ENCODE measurements at places on chromosomes 5 and 9.

GRCh38 chr5:146565764-146566367 is 49.9 kb upstream of the GPR151 start:
- DNase-seq: peak; percentile 22

- DNase-seq: peak; percentile 31
Observed at GRCh38 chr9:119289740-119290433, 79.3 kb downstream of the BRINP1 start.

GRCh38 chr5:171848911-171849520 is 63.4 kb downstream of the SMIM23 start:
- no peak for DNase-seq

- DNase-seq: peak; percentile 65
Observed at GRCh38 chr9:34430843-34431437, 27.4 kb downstream of the FAM219A start.

DNA sequence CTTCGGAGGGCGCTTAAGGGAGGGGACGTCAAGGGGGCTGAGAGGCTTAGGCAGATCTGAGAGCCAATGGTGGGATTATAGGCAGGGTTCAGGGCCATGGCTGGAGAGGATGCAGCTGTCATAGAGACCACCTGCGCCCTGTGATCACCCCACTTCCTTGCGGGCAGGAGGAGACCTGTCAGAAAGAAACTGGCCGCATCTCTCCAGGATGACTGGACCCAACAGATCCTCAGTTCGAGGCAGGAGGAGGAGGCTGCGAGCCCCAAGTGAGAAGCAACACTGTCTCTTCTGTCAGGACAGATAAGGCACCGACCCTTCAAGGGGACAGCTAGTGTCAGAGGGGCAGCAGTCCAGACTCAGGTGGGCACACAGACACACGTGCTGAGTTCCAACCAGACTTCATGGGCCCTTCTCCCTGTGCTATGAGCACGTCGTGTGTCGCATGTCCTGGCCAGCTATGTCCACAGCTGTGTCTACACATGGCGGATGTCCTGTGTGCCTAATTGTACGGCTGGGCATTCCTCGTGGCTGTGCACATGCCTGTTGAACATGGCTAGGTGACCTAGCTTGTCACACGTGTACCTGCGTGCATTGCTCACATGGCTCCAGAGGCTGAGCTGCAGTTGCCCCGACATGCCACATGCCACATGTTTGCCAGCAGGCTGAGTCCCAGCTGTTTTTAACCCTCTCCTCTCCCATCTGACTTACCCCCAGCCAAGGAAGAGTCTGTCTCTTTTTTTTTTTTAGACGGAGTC is 583 bp upstream of the AQP3 start:
- DNase-seq: no peak

GRCh38 chr9:112548836-112549595 is 62.4 kb downstream of the KIAA1958 start:
- no peak for DNase-seq

- DNase-seq: no peak
Observed at GRCh38 chr5:8079056-8079455, 210.1 kb downstream of the MTRR start.

- DNase-seq: no peak
Observed at GRCh38 chr5:146338774-146339714, at the start of gene POU4F3. POU4F3 (plus strand) TSS chr5:146338839; CDS start chr5:146339113, 274 bp downstream.

DNA sequence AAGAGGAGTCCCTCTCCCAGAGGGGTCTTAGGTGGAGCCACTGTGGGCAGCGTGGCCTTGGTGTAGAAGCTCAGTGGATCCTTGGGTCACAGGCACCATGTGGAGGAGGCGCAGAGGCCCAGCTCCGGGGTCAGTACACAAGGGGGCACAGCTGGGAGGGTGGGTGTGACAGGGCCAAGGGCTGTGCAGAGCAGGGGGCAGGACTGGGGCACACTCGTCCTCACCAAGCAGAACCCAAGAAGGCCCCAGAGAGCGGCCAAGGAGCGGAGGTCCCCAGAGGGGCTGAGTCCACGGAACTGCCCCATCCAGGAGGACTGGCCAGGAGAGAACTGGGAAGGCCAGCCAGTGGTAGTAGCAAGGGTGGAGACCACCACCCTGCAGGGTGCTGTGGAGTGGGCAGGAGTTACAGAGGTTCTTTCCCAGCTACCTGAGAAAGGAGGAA is 2.5 kb upstream of the LPCAT1 start:
- no peak for DNase-seq

GRCh38 chr5:107359033-107359915 is 311.5 kb downstream of the EFNA5 start:
- DNase-seq: no peak

DNA sequence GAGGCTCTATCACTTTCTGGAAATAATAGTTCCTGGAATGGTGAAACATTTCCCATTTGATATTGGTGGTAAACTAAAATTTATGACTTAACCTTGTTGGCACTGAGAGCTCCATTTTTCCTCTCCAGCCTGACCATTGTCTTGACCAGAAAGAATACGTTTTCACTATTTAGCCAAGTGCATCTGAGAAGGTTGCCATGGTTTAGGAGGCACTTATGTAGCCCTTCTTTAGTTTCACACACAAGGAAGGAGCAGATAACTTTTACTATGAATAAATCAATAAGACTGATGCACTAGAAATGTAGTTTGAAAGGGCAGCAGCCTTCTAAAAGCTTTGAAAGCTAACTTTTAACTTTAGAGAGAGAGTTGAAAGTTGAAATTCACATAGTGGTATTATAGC is 1045.5 kb upstream of the CDH6 start:
- no peak for DNase-seq

GRCh38 chr5:155295111-155295510 is 281.6 kb downstream of the KIF4B start:
- no peak for DNase-seq

- no peak for DNase-seq
Observed at GRCh38 chr5:54988817-54989216, 3.4 kb upstream of the ESM1 start.

GRCh38 chr5:15858326-15858725 is 321.3 kb downstream of the MARCHF11 start:
- no peak for DNase-seq

DNA sequence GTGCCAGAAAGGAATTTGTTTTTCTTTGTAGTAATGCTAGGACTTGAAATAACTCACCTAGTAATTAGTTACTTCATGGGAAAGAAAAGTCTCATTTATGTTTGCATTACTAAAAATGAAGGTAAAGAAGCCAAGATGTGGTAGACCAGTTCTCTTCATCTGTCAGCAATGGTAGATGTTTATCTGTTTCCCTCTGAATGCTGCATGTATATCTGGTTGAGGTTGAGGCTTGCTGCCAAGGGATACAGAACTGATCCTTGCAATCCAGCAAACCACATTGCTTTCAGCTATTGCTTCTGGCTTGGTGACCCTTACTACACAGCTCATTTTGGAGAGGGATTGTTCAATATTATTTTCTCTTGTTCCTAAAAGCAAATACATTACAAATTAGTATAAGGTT is 73.6 kb downstream of the ZNF474 start:
- no peak for DNase-seq

GRCh38 chr5:151685749-151686673 is 704 bp downstream of the SPARC start:
- no peak for DNase-seq

DNA sequence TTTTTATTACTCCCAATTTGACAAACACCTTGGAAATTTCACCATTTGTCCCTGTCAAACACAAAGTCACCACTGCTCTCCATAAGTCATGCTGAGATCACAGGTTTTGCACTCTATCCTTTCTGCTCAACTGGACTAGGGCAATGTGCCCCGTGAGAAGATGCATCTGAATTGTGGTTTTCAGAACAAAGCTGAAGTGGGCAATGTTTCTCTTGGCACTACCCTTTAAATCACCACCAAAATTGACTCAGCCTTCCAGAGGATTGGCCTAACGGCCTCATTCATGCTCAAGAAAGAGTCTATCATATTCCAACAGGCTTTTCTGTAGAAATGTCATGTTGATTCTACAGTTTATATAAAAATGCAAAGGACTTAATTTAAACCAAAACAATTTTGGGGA is 81.0 kb upstream of the TRIO start:
- DNase-seq: no peak

DNA sequence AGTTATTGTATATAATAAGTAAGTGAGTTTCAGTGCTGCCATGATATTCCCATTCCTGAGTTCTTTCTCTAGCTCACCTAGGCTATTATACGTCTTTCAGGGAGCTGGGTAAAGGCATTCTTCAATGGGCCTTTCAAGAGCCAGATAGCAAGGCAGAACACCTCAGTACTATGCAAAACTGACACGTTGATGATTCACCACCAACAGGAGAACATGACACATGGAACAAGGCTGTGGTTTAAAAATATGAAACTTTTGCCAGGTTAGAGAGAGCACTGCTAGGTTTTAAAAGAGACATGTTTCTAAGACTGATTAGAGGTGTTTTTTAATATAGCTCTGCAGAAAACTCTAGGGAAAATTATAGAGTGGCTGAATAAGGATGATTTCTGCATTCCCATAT is 95.9 kb downstream of the UGCG start:
- DNase-seq: no peak

DNA sequence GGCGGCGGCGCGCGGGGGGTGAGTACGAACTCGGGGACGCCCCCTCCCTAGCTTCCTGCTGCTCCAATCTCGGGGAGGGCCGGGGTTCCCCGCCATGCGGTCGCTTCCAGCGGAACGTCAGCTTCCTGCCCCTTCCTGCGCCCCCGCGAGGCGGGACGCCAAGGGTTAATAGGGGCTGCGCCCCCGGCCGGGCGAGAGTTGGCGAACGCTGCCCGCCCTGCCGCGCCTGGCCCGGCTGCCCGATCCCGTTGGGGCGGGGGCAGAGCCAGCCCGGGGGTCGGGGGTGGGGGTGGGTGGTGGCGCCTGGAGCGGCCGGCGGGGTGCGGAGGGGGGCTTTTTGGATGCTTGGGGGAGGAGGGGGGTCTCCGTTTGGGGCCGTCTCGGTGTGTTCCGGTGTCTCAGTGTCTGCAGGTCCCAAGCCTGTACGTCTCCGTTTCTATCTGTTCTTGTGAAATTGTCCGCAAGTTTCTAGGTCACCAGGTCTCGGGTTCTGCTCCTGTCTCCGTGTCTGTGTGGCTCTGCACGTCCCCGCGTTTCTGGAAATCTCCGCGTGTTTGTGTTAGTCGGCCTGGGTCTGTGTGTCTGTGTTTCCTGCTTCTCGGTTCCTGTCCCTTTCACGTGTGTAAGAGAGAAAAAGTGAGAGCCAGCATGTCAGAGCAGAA is 789 bp downstream of the COL27A1 start:
- DNase-seq: no peak

GRCh38 chr5:102531506-102531905 is 32.7 kb upstream of the SLCO6A1 start:
- DNase-seq: no peak

DNA sequence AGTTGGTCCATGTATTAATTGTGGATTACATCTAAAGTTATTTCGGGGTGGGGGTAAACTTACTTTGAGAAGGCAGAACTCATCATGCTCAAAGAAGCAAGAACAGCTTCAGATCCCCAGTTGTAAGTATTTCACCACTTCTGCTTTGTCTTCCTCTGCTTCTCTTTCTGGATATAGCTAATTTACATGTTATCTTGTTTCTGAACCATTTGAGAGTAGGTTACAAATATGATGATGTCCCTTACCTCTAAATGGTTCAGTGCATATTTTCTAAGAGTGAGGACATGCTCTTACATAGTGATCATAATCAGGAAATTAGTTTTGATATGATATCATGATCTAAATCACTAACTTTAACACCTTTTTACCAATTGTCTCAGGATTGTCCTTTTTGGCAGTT is 11.9 kb downstream of the TRIO start:
- no peak for DNase-seq

- DNase-seq: no peak
Observed at GRCh38 chr5:83378624-83379289, 92.8 kb upstream of the VCAN start.

GRCh38 chr5:58477760-58478376 is 13.4 kb upstream of the GAPT start:
- DNase-seq: no peak

DNA sequence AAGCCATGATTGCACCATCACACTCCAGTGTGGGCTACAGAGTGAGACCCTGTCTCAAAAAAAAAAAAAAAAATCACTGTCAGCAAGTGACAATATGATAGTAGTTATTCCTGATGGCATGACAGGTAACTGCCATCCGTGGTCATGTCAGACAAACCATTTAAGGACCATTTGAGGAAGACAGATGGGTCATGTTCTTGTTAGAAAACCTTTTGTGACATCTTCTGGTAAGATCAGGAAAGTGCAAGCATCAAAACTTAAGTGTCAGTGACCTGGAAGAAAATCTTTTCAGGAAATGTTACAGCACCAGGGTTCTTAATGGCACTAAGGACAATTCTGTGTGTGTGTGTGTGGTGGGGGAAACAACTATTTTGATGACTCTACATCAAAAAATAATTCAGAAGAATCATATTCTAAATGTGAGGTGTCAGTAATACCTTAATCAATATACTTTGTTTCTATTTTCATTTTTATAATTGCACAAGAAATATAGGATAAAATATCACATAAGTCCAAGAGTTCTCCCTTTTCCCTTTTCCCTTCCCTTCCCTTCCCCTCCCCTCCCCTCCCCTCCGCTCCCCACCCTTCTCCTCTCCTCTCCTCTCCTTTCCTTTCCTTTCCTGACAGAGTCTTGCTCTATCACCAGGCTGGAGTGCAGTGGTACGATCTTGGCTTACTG is 17.8 kb downstream of the SLC38A9 start:
- DNase-seq: no peak

DNA sequence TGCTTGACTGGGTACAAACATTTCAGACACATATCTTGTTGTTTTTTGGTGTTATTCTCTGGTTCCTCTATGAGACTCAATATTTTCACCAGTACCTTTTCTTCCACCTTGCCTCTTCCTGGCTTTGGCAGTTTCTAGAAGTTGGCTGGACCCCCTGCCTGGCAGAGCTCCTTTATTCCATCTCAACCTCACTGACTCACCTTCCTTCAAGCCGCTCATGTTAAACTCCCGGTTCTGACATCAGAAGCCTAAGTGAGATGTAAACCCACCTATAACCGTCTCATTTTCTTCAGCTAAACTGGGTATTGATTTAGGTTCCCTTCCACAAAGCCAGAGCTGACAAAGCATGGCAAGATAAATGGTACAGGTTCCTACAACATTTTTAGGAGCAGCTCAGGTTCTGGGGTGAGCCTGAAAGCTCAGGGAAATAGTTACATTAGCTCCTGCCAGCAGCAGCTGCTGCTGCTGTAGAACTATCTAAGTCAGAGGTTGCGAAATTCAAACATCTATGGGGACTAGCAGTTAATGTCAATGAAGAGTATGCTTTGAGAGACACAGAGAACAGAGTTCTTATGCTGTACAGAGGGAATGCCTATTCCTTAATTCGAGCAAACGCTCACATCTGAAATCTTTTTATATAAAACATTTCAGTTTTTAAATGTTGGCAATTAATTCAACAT is 197.1 kb upstream of the NR3C1 start:
- DNase-seq: no peak

DNA sequence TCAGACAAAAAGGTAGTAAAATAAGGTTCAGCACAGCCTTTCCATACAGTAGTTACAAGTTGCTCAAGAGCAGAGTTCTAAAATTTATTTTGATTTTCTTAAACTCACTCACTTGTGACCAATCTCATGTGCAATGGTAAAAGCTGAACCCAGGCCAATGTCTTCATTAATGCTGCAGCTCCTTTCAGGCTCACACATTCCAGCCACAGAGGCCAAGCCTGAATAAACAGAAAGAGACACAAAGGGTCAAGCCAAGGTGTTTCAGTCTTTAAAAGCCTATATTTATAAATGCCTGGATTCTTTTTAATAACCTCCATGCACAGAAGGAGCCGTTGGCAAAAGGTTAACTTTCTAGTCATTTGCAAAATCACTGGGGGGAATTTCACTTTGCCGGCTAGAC is 152.5 kb downstream of the ADAMTS6 start:
- no peak for DNase-seq
